ENCODE measurements at places on chromosomes 5 and 9.

DNA sequence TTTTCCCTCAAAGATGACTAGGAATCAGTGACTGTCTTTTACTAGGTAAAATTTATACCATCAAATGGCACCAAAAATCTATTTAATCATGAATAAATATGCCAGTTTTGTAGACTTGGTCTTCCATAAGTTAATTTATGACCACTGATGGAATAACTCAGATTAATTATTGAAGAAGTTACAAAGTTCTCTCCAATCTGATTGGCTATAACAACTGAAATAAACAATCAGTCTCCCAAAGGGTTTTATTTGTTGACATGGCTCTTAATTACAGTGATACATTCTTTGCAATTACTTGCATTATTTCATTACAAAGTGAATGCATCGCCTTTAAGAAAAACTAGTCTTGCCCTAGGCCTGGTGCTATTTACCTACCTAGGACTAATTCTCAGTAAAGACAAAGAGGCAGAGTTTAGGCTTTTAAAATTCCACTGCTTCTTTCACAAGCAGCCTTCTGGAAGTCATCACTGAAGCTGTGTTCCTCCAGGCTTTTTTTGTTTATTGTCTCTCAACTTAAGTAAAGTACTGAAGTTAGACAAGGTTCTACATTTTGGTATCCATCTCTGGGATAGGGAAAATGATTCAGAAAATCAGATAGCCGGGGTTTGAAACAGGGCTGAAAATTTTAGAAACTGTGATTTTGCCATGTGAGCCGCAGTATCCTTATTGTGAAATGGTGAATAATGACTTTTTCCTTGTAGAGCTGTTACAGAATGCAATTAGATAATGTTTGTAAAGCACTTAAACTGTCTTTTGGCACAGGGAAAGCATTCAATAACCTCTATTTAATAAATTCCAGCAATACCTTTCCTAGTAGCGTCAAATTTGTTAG is 2.5 kb downstream of the STOM start:
- no peak for DNase-seq

DNA sequence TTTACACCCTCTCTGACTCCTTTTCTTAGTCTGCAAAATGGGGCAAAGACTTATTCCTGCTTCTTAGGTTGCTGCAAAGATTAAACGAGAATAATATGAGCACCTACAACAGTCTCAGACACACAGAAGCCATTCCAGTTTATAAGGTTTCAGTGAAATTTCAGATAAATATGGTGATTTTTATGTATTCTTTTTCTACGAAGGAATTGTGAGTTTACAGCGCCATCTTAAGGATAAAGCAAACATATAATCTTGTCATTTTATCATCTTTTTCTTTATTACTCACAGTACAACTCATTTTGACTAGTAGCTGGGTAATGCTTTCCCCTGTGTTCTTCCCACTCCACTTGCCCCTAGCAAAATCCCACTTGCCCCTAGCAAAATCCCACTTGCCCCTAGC is 29.2 kb upstream of the SMC5 start:
- no peak for DNase-seq

- DNase-seq = no peak
These were observed 11.9 kb upstream of the AQP7 start for GRCh38 chr9:33414268-33414667.

DNA sequence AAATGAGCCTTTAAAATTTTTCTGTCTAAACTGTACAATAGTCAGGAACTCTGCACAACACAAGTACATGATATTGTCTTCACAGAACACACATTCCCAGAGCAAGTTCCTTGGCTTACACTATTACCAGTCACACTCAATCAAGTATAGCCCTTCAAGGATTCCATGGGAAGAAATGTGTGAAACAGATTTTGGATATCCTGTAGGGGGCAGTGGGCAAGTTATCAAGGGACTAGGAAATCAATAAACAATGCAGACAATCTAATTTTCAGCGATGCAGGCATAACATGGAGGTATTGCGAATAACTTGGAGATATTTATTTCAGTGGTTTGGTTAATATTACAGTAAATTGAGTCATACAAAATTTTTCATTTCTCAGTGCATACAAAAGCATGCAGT is 1171.5 kb upstream of the NUDT12 start:
- DNase-seq = no peak

GRCh38 chr5:15938961-15939360 is 240.6 kb downstream of the MARCHF11 start:
- no peak for DNase-seq

DNA sequence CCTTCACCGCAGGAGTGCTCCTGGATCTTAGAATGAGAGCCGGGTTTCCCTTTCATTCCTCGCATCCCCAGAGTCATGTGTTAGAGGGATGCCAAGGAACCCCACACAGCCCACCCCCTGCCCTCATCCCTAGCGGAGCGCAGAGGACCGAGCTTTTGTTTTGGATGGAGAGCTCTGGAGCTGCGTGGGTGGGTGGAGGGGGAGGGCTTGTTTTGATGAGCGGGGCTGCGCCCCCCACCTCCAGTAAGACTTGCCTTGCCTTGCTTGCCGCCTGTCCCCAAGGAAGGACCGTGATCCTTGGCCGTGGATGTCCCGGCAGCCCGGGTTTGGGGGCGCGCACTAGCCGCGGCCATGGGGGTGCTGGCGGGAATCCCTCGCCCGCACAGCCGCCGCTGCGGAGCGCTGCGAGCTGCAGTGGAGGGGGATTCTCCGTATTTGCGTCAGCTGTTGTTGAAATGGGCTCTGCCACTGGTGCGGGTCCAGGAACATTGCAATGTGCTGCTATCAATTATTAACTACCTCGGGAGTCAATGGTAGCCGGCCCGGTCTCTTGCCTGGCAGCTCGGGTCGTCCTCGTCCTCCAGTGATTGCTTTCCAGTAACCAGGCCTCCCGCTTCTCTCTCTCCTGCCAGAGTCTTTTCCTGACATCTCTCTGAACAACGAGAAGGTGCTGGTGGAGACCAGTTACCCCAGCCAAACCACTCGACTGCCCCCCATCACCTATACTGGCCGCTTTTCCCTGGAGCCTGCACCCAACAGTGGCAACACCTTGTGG is 1.0 kb downstream of the EGR1 start:
- DNase-seq = no peak

- DNase-seq = no peak
These were observed 108.4 kb upstream of the PRSS3 start for GRCh38 chr9:33686942-33687341.

DNA sequence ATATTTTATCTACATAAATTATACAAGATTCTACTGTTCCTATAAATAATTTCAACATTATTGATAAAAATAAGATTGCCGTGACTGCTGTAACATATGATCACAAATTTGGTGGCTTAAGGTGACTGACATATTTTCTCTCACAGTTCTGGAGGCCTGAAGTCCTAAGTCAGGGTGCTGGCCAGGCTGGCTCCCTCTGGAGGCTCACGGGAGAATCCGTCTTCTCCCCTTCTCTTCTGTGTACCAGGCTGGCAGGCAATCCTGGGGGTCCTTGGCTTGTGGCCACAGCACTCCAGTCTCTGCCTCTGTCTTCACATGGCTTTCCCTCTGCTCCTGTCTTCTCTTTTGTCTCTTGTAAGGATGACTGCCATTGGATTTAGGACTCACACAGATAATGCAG is 31.7 kb upstream of the IRX2 start:
- no peak for DNase-seq

DNA sequence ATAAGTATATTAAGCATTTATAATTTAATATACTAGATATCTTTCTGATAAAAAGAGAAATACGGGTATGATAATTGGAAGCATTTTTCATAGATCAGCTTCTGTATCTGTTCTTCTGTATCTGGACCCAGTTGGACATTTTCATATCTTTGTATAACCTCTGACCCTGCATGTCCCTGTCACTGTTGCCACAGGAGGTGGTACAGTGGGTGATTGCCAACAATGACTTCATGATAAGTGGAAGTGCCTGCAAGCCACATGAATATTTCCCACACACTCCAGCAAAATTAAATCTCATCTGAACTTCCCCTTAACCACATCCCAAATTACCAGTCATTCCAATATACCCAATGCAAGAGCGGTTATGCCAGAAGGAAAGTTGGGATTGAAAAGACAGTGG is 376.4 kb downstream of the ARRDC3 start:
- DNase-seq = no peak

DNA sequence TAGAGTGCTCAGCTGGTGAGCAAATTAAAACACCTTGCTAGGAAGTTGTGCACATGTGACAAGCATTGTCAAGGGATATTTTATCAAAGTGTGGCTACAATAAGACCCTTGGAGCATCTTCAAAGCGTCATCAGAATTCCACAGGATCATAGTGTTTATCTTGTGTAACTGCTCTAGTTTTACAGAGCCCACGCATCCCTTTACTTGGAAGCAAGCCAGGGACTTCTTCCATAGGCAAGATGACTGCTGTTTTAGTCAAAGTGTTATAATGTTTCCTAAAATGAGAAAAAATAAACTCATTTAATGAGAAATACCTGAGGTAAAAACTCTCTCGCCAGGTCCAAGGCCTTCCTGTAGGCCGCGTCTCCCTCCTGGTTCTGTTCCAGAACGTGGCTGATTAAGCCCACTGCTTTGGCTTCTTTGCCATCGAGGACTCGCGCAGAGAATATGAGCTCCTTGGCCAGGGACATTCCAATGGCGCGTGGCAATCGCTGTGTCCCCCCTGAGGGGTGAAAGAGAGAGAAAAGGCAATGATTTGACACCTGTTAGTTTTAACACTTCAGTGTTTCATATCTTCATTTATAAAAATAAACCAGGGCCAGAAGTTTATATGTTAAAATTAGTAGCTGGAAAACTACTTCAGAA is 141.1 kb downstream of the AUH start:
- no peak for DNase-seq

DNA sequence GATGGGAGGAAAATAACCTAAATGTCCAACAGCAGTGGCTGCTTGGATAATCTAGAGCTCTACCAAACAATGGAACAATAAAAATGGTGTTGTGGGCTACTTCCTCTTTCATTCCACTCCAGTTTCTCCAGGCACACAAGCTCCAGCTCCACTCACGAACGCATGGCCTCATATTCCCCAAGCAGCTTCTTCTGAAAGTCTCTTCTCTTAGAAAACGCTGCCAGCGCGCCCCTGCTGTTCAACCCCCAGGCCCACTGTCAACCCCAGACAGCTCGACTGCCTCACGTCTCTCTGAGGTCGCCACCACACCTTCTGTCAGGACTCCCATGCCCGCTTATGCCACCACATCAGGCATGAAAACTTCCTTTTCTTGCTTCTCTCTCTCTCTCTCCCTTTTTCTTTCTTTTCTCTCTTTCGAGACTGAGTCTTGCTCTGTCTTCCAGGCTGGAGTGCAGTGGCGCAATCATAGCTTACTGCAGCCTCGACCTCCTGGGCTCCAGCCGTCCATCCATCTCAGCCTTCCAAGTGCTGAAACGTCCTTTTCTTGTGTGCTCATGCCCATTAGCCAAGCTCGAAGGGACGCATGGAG is 16.2 kb downstream of the OR2V2 start:
- no peak for DNase-seq

- no peak for DNase-seq
These were observed 294.1 kb downstream of the ATPSCKMT start for GRCh38 chr5:9955586-9955985.

DNA sequence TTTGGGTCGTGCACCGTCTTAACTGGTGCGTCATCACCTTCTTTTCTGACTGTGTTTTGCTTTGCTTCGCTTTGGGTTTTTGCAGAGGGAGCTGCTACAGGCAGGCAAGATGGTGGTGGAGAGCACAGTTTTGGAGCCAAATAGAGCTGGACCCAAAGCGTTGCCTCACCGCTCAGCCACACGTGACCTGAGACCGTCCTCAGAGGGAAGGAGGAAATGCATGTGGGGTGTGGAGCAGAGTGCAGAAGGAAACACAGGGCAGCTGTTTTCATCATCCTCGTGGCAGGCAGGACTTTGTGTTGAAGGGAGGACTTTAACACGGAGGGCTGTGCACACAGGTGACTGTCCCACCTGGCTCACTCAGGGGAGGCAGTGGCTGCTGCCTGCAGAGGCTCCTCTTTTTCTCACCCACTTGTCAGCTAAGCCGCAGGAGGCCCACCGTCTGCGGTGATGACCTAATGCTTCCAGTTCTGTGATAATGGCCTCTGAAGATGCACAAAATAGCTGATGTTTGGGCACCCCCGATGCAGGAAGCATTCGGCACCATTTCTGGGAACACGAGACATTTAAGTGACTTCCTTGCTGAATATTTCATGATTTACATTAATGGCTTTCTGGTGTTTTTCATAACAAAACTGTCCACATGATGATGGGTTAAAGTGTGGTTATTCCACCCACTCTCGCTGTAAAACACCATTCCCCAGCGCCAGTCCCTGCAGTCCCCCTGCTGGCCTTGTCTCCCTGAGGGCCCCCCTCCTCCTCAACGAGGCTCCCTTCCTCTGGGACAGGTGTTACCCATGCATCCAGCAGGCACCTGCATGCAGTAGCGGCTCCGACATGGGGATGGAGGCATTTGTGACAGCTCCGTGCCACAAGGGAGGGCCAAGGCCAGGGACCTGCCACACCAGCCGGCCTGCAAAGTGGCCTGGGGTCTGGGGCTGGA is 12.4 kb upstream of the UBAC1 start:
- DNase-seq = no peak

- no peak for DNase-seq
These were observed 124.3 kb downstream of the SLC1A3 start for GRCh38 chr5:36730537-36731216.

- DNase-seq = no peak
These were observed 20.3 kb upstream of the TMEM174 start for GRCh38 chr5:73152411-73153388.

DNA sequence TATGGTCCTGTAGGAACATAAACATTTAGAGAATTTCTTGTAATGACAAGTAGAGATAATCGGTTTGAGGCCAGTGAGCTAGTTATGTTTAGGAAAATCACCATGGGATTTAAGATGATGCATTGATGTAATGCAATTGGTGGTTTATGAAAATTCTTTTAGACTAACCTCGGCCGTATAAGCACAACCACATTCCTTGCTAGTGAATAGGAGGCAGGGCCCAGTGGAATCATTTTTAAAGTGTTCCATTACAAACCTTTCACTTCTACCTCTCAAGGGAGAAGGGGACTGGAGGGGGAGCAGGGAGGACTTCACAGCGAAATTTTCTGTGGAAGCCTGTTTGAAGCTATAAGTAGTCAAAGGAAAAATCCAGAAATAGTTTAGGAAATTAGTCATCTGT is 71.8 kb upstream of the NFIL3 start:
- DNase-seq = no peak

DNA sequence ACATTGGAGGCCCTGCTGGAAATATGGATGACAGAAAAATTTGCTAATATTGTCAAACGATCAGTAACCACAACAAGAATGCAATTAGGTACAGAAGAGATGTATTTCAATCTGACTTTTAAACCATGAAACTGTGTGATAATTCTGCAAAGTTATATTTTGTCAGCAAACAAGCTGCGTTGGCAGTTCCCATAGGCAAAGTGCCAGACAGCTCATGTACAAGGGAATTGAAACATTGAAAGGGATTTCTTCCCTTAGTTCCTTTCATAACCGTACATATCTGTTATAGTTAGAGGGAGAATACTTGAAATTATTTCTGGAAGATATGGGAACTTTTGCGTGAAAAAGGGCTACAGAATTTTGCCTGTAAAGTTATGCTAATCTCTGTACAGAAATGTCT is 419.4 kb upstream of the PTGER4 start:
- DNase-seq = no peak
